H1 (cell line): ENCODE measurements at places on chromosomes 5 and 9. TPM values are rescaled to one million over a fixed set of nuclear protein-coding genes. Genes with fewer than 3 reads are reported as not detected.

GRCh38 chr9:121299467-121300282, 31.7 kb downstream of the GSN start:
- DNase-seq: no peak

- no peak for DNase-seq
These were observed 6.0 kb downstream of the KIF2A start for GRCh38 chr5:62312036-62312435.

- no peak for DNase-seq
These were observed 40.4 kb upstream of the ORM1 start for GRCh38 chr9:114282507-114282906.

- no peak for DNase-seq
These were observed 210.2 kb upstream of the GAS1 start for GRCh38 chr9:87157366-87158031.

DNA sequence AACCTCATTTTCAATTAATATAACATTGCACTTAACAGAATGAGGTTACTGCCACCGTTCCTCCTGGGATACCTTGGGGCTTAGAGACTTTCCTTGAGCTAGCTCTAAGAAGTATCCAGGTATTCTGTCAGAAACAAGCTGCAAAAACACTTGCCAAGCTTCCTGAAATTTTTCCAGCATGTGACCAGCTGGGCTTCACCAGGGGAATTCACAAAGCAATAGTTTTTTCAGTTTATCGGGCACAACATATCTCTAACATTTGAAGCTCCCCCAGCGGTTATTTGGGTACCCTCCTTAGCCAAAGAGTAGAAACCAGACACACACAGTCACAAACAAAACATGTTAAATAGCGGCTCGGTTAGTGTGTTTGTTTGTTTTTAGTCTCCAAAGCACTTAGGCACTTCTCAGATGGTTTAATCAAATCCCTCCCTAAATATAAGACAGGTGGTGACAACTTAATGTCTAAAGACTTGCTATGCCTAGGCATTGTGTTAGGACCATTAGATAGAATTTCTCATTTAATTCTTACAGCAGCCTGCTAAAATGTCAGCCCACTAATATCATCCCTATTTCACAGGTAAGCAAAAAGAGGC, 278.2 kb downstream of the GLIS3 start:
- no peak for DNase-seq

GRCh38 chr5:72093217-72093616, 14.1 kb upstream of the MAP1B start:
- no peak for DNase-seq

GRCh38 chr9:12972608-12973589, 198.1 kb downstream of the LURAP1L start:
- no peak for DNase-seq

GRCh38 chr5:69257577-69257976, 22.9 kb downstream of the CDK7 start:
- no peak for DNase-seq

GRCh38 chr9:73951147-73951546, 546.0 kb upstream of the RORB start:
- DNase-seq: no peak

DNA sequence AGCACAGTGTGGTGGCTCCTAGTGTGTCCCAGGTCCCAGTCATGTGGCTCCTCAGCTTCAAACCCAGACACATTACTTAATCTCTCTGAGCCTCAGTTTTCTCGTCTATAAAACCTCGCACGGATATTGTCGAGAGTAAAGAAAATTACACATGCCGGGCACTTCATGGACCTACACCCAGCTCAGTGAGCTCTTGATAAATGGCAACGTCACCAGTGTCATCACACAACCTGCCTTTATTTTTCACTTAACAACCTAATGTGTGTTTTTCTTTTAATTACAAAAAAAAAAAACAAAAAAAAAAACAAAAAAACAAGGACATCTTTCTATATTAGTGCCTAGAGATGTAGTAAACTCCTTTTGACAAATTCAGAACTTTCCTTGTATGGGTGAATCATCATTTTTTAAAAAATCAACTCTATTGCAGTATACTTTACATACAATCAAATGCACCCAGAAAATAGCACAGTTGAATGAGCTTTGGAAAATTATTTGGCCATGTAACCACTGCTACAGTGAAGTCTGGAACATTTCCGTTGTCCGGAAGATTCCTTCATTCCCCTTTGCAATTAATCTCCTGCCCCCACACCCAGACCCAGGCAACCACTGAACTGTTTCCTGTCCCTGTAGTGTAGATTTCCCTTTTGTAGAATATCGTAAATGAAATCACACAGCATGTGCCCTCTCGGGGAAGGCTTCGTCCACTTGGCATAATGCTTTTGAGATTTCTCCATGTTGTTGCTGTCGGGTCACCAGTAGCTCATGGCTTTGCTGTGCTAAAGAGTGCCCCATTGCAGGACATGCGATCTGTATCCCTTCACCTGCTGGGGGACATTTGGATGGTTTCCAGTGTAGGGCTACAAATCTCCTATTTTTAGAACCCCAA, 100.4 kb upstream of the LARP1 start:
- DNase-seq: no peak

DNA sequence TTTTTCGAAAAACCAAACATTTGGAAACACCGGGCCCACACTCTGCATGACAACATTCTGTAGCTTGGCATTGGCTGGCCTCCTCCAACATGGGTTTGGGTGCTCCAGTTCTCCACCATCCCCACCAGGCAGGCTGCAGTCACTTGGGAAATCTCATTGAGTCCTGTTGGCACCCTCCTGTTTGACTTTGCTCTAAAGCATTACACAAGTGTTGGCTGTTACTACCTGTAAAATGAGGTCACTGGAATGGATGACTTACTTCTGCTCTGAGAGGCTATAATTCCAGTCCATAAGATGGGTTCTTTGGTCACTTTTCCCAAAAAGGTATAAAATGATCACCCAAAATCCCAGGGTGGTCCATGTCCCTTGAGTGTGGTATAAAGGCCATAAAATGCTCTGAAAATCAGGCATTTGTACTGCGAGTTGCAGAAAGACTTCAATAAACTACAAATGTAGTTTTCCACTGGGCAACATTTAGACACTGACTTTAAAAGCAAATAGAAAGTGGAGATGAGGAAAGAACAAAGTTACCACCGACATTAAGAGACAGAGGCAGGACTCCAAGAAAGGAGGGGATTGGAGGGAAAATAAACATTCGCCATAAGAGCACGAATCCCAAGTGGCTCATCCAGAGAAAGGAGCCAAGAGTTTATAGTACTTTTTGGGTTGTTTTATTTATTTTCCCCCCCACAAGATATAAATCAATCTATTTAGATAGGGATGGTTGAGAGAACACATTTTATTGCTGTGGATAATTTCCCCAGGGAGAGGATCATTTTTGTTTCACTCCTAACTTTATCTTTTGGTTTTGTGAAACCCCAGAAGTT, 295.1 kb downstream of the TLE1 start:
- DNase-seq: no peak

- peak; percentile 13 for DNase-seq
These were observed 333.8 kb upstream of the CTNND2 start for GRCh38 chr5:12237837-12238575.

GRCh38 chr5:120405286-120405864, 58.7 kb upstream of the PRR16 start:
- DNase-seq: no peak

DNA sequence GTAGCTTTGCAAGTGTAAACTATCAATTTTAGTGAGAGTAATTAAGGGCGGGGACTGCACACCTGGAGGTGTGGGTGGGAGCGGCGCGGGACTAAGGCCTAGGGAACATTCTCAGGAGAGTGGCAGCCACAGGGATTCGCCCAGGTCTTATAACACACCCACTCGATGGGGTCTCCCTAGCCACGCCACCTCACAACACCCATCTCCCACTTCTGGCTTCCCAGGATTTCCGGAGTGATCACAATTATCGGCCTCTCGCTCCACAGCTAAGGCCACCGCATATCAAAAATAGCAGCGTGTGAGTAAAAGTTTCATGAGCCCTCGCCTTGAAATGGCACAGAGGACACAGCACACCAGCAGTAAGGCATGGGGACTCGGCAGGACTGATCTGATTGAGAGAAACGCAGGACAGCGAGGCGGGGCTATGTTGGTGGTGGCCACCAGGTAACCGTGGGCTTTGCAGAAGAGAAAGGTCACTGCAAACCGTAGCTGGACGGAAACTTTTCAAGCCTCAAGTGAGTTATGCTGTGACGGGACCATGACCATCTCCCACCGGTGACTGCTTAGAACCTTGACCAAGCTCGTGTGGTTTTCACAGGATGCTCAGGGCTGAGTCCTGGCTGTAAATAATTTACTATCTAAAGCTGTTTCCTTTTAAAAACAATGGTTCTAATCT, 1.1 kb upstream of the LPAR1 start:
- no peak for DNase-seq

- DNase-seq: no peak
These were observed 5.8 kb upstream of the LNPEP start for GRCh38 chr5:96930058-96930457.

- peak; percentile 71 for DNase-seq
These were observed 57.3 kb downstream of the GADD45G start for GRCh38 chr9:89661956-89662717.

- DNase-seq: no peak
These were observed 47.2 kb upstream of the FBXL7 start for GRCh38 chr5:15452781-15453180.

DNA sequence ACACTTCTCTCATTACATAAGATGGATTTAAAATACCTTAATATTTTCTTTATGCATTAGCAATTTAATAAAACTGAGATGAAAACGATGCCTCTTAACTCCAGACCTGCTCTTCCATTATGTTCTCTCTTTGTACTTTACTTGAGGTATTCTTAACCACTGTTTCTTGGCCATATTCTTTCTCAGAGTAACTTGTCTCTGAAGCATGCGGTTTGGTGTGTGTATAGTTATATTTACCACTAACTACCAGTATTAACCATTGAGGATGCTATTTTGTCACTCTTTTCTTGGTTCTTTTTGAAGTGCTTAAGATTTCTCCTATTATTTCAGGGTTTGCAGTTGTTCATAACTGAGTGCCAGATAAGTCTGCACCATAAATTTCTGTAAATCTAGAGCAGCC, 17.9 kb downstream of the TMEM167A start:
- DNase-seq: no peak

- DNase-seq: peak; percentile 56
These were observed 363.7 kb downstream of the CSNK1G3 start for GRCh38 chr5:123875561-123876275.

- no peak for DNase-seq
These were observed 464.5 kb downstream of the CSNK1G3 start for GRCh38 chr5:123976379-123977033.

GRCh38 chr5:142091012-142091411, 17.6 kb upstream of the NDFIP1 start:
- DNase-seq: no peak

GRCh38 chr9:136361047-136361753, 2.3 kb downstream of the DNLZ start:
- DNase-seq: no peak

DNA sequence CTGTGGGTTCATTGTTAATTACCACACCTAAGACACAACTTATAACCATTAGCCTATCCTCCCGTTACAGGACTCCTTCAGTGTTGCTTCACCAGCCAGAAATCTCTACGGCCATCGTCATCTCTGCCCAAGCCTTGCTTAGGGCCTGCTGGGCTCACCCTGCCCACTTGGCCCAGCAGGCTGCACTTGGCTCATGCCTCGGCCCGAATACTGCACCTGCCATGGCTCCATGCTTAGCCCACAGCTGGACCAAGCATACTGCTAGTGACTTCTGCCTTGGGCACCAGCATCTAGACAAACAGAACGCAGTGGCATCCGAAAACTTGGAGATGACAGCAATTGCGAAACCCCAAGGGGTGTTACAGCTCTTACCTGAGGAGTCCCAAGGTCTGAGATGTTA, 2336.0 kb upstream of the ACO1 start:
- DNase-seq: no peak

- no peak for DNase-seq
These were observed 585.0 kb downstream of the KIF4B start for GRCh38 chr5:155598552-155598951.

DNA sequence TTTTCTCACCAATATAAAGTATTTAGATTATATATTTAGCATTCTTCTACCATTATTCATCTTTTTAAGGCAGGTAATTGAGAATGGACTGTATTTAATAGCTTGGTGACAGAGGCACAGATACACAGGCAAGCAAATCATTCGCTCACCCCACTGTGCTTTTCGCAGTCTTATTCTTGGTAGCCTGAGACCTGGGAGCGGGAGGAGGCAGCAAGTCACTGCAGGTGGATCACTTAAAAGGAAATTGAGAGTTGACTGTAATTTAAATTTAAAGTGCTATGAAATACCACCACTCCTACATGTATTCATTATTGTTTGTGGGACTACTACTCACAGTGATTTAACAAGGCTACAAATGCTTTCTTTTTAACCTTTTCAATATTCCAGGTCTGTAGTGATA, 9.7 kb downstream of the RICTOR start:
- no peak for DNase-seq

The EIF4E1B gene
- polyA plus RNA-seq: 1.3 and 1.9 TPM in 2 replicates

The REEP2 gene
- polyA plus RNA-seq: 26.5 and 44.7 TPM in 2 replicates

The TJP2 gene
- polyA plus RNA-seq: 51.7 and 54.9 TPM in 2 replicates

The FOXD4 gene
- polyA plus RNA-seq: 0.03 and 0.08 TPM in 2 replicates

The DMRT2 gene
- polyA plus RNA-seq: 0.24 and 0.29 TPM in 2 replicates

The SAP30L gene
- polyA plus RNA-seq: 8.3 and 12.2 TPM in 2 replicates

The IL4 gene
- not detected in 2 replicates for polyA plus RNA-seq

The INSL6 gene
- polyA plus RNA-seq: not detected in 2 replicates

The AQP7 gene
- polyA plus RNA-seq: 0.38 TPM in 1 of 2 replicates, not detected in the other

The GZMA gene
- not detected in 2 replicates for polyA plus RNA-seq

The TEK gene
- polyA plus RNA-seq: 7.0 and 11.0 TPM in 2 replicates

The PRUNE2 gene
- polyA plus RNA-seq: 3.2 and 5.5 TPM in 2 replicates

The CATSPER3 gene
- 0.60 and 0.62 TPM in 2 replicates for polyA plus RNA-seq

The ZNF354C gene
- 0.64 and 0.85 TPM in 2 replicates for polyA plus RNA-seq

The STPG3 gene
- polyA plus RNA-seq: 0.14 TPM in 1 of 2 replicates, not detected in the other

The CCL21 gene
- not detected in 2 replicates for polyA plus RNA-seq

The SPATA31D4 gene
- polyA plus RNA-seq: not detected in 2 replicates

The NADK2 gene
- 3.3 and 3.4 TPM in 2 replicates for polyA plus RNA-seq

The MARCOL gene
- polyA plus RNA-seq: not detected in 2 replicates

The ANKRD34B gene
- polyA plus RNA-seq: 0.91 and 1.5 TPM in 2 replicates

The SHOC1 gene
- not detected in 2 replicates for polyA plus RNA-seq
